ENCODE measurements at places on chromosomes 5 and 9. TPM values are rescaled to one million over a fixed set of nuclear protein-coding genes. Genes with fewer than 3 reads are reported as not detected.

- no peaks in the 10 kb centered on the region for H3K36me3 ChIP-seq
- peaks cover 9% of the 10 kb centered on the region for H3K27me3 ChIP-seq
- no peak for DNase-seq
- no peak overlapping the region for H3K27ac ChIP-seq
These were observed 19.1 kb upstream of the FOXB2 start for GRCh38 chr9:77000330-77000729.

DNA sequence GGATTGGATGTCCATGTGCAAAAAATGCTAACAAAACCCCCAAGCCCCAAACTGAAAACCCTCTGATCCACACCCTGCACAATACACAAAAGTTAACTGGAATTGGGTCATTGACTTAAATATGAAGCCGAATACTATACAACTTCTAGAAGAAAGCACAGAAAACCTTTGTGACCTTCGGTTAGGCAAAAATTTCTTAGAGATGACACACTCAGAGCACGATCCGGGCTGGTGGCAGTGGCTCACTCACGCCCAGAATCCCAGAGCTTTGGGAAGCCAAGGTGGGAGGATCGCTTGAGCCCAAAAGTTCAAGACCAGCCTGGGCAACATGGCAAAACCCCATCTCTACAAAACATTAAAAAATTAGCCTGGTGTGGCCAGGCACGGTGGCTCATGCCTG lies 1.8 kb upstream of the DIPK1B start:
- peaks cover 4% of the 10 kb centered on the region for H3K4me1 ChIP-seq
- peaks cover 38% of the 10 kb centered on the region for H3K27me3 ChIP-seq
- H3K4me3 ChIP-seq, result no peak overlapping the region
- H3K27ac ChIP-seq, result no peak overlapping the region
- DNase-seq, result no peak

DNA sequence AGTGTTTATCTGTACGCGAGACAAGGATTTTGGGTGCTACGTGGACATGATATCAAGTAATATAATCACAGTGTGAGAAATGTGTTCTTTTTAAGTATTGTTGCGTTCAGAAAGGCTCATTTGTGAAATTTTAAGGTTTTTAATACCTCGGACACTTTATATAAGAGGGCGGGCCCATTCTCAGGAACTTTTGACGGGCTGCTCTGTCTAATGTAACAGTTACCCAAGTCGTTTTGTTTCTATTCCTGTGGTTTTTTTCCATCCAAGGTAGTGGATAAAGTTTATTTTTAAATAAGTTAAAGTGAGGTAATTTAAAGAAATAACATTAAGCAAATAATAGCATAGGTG lies 525 bp downstream of the SRP19 start:
- no peak for DNase-seq
- peaks cover 13% of the 10 kb centered on the region for H3K27me3 ChIP-seq
- peak overlapping the region; percentile 95 for H3K4me3 ChIP-seq
- H3K4me1 ChIP-seq, result peaks cover 37% of the 10 kb centered on the region
- H3K36me3 ChIP-seq, result peaks cover 41% of the 10 kb centered on the region

DNA sequence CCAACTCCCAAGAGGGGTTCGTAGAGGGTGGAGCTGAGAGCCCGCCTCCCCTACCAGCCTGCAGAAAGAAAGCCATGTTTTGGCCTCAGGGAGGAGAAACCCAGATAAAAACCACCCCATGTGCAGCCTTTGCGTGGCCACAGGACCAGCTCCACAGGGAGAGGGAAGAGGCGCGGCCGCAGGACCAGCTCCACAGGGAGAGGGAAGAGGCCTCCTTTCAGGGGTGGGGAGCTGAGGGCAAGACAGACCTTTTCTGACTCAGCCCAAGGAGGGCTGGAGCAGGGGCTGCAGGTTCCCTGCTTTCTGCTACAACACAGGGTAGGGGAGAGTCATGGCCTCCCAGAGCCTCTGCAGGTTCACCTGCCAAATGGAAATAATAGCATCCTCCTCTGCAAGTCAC lies 37.6 kb upstream of the KCNMB1 start:
- no peak overlapping the region for H3K27ac ChIP-seq
- H3K36me3 ChIP-seq, result no peaks in the 10 kb centered on the region
- H3K27me3 ChIP-seq, result peaks cover 14% of the 10 kb centered on the region
- no peak for DNase-seq
- no peak overlapping the region for H3K4me3 ChIP-seq

DNA sequence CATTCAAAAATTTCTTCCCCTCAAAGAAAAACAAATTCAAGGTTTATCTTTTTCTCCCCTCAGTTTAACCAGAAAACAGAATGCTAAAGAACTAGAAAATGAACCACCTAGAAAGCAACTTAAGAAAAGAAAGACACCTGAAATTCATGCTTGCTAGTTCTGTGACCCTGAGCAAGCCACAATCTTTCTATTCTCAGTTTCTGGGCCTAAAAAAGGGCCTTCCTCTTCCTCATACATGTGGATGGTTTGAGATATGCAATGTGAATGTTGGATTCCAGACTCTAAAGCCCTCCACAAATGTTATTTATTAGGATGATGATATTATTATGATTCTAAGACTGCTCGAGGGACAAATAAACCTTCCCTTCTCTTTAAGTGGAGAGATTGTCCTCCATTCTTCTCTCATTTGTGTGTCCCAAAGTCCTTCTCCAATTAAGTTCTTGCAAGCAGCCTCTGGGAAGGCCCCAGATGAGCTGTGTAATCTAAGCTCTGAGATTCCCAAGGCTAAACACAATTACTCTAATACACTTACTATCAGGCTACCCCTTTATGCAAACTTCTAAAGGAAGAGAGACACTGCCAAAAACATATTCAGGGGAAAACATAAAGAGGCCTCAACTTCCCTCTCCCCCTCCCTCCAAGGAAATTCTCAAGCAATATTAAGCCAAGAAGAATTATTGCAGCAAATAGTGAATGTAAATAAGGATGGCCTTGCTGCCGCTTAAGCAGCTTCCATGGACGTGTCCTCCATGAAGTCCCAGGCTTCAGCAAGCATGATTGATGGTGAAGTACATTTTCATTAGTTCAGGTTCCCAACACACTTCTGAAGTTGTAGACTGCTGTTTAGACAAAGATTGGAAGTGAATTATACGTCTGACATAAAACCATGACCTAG lies 80.2 kb downstream of the PRKACG start:
- H3K36me3 ChIP-seq, result no peaks in the 10 kb centered on the region
- peaks cover 15% of the 10 kb centered on the region for H3K4me1 ChIP-seq
- H3K27me3 ChIP-seq, result peaks cover 48% of the 10 kb centered on the region
- no peak for DNase-seq
- H3K4me3 ChIP-seq, result no peak overlapping the region

- no peak overlapping the region for H3K4me3 ChIP-seq
- DNase-seq, result no peak
- H3K27ac ChIP-seq, result no peak overlapping the region
- no peaks in the 10 kb centered on the region for H3K36me3 ChIP-seq
- H3K27me3 ChIP-seq, result peaks cover 29% of the 10 kb centered on the region
These were observed 10.8 kb upstream of the PRRC1 start for GRCh38 chr5:127506616-127507015.

- no peaks in the 10 kb centered on the region for H3K27me3 ChIP-seq
- peak overlapping the region; percentile 98 for H3K4me3 ChIP-seq
- peaks cover 28% of the 10 kb centered on the region for H3K4me1 ChIP-seq
- H3K36me3 ChIP-seq, result peaks cover 33% of the 10 kb centered on the region
- peak overlapping the region; percentile 55 for H3K27ac ChIP-seq
- no peak for DNase-seq
These were observed 1.4 kb downstream of the NOL6 start for GRCh38 chr9:33472171-33472880.

DNA sequence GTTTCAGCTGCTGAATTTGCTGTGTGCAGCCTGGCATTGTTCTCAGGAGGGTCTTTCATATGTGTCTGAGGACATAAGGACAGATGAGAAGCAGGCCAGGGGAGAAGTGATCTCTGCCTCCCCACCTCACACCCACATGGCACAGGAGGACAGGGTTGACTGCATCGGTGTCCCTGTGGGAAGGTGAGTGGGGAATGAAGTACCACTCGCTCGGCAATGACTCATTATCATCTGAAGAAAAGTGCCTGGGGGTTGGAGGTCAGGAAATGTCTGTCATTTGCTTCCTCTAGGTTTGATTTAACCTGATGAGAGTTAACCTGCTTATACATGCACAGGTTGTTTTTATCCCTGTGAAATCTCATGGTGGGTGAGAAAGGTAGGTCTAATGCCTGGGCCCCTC lies 195.0 kb downstream of the GADD45G start:
- no peaks in the 10 kb centered on the region for H3K36me3 ChIP-seq
- peaks cover 5% of the 10 kb centered on the region for H3K4me1 ChIP-seq
- no peak for DNase-seq
- peaks cover 35% of the 10 kb centered on the region for H3K27me3 ChIP-seq
- H3K4me3 ChIP-seq, result no peak overlapping the region

DNA sequence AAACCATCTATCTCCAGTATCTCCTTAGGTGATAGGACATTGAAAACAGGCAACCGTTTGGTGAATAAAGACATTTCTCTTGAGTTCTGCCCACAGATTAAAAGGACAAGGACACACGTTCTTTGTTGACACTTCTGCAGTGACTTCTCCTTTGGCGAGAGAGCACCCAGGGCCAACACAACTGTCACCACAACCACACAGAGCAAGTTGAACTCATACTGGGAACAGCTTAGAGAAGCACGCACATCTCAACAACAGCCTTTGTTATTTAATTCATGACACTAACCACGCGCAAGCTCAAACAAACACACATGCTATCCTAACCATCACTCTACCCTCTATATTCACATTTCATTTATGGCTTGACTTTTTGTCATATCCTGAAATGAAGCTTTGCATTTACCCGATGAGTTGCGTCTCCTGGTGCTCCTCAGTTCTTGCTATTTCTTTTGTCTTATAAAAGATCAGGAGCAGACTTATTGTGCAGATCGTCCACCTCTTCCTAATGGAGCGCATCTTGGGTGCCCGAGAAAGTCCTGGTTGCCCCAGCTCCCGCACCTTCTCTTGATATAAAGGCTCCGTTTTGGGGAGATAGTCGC lies 543 bp downstream of the ST8SIA4 start:
- DNase-seq, result peak; percentile 52
- peak overlapping the region; percentile 99 for H3K4me3 ChIP-seq
- peaks cover 41% of the 10 kb centered on the region for H3K4me1 ChIP-seq
- H3K27me3 ChIP-seq, result no peaks in the 10 kb centered on the region

DNA sequence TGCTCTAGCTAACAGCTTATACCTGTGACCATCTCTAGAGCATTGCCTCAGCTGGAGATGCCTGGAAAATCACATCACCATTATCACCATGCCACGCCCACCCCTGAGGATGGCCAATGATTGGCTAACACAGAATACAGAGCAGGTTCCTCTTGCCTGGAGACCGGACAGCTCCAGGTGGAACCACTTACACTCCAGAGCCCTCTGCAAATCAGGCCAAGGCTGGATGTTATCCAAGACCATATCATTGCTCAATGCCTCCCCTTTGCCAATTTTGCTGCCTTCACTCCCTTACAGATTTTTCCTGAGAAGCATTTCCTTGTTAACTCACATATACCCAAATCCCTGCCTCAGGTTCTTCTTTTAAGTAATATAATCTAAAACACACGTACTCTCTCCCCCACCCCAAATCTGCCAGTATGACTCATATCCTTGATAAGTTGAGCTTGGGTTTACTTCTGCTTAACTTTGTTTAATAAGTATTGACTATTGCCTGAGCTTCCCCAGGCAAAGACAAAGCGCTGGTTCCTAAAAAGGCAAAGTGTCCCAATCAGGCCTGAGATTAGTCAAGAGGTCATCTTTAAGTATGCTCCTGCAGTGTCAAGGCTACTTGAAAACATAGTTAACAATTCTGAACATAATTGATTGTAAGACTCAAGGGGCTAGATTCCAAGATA lies 309.6 kb downstream of the EPB41L4A start:
- no peaks in the 10 kb centered on the region for H3K4me1 ChIP-seq
- H3K4me3 ChIP-seq, result no peak overlapping the region
- H3K27ac ChIP-seq, result no peak overlapping the region
- no peaks in the 10 kb centered on the region for H3K36me3 ChIP-seq

DNA sequence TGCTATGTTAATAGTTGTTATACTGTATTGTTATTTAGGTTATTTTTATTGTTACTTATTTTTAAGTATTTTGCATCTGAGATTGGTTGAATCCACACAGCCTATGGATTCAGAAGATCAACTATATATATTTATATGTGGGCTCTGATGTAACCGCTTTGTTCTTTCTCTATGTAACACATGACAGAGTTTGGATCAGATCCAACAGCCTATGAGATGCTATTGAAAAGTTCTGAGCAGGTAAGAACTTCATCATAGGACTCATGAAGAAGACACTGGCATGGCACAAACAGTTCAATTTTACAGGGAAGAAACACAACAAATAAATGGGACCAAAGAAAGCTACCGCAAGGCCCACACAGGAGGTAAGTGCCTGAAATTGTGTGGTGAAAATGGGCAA lies 93.4 kb downstream of the GNAQ start:
- no peak for DNase-seq
- peaks cover 5% of the 10 kb centered on the region for H3K36me3 ChIP-seq
- no peak overlapping the region for H3K27ac ChIP-seq
- H3K4me1 ChIP-seq, result peaks cover 4% of the 10 kb centered on the region
- H3K27me3 ChIP-seq, result no peaks in the 10 kb centered on the region

DNA sequence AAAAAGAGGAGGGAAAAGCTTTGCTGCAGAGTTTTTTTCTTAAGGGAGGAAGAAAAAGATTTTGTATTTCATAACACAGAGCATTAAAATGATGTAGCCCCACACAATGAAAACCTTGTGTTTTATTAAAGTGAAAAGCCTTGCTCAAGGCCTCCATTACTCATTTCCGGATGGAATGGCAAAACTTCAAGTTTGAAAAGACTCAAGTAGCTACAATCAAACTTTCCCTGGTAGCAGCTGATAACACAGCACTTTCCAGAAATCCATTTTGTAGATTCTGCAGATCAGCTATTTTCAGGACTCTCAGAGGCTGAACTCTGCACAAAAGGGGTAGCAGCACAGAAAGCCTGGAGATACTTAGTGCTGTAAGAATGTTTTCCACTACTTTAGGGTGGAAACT lies 374.8 kb downstream of the NFIB start:
- H3K36me3 ChIP-seq, result no peaks in the 10 kb centered on the region
- H3K27ac ChIP-seq, result no peak overlapping the region
- no peaks in the 10 kb centered on the region for H3K4me1 ChIP-seq
- DNase-seq, result no peak

DNA sequence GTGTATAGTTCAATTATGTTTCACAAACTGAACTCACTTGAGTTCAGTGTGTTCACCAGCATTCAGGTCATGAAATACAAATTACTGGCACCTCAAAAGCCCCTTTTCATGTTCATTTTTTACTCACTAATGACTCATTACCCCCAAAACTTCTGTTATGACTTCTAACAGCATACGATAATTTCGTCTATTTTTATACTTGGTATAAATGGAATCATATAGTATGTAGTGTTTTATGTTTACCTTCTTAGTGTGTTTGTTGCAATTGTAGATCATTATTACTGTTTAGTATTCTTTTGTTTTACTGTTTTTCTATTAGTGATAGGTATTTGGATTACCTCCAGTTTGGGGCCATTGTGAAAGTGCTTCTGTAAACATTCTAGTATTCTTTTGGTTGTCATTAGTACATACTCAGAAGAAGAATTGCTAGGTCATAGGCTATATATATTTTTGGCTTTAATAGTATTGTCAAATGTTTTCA lies 33.4 kb downstream of the DDX4 start:
- no peak for DNase-seq
- H3K4me3 ChIP-seq, result no peak overlapping the region
- peaks cover 6% of the 10 kb centered on the region for H3K27me3 ChIP-seq

GRCh38 chr9:4780651-4781050 lies 12.1 kb upstream of the RCL1 start:
- H3K27me3 ChIP-seq, result peaks cover 16% of the 10 kb centered on the region
- no peaks in the 10 kb centered on the region for H3K36me3 ChIP-seq
- H3K27ac ChIP-seq, result no peak overlapping the region
- H3K4me1 ChIP-seq, result no peaks in the 10 kb centered on the region

TAF11L13 gene
- total RNA-seq, result not detected

VCAN gene
- 0.39 TPM for total RNA-seq

PTGER4 gene
- 45.8 TPM for total RNA-seq

F2RL1 gene
- total RNA-seq, result 1.6 TPM

SLC38A9 gene
- total RNA-seq, result 22.6 TPM

ADAMTS16 gene
- not detected for total RNA-seq

ORM1 gene
- not detected for total RNA-seq

ENTPD2 gene
- 0.34 TPM for total RNA-seq

Data from activated CD8-positive, alpha-beta T cell treated with anti-CD3 and anti-CD28 coated beads, Interleukin-2, amount 10 ng/mL, durations not matched to agents 7 days and 5 days (primary cell).